ENCODE measurements at places on chromosomes 5 and 9.

DNA sequence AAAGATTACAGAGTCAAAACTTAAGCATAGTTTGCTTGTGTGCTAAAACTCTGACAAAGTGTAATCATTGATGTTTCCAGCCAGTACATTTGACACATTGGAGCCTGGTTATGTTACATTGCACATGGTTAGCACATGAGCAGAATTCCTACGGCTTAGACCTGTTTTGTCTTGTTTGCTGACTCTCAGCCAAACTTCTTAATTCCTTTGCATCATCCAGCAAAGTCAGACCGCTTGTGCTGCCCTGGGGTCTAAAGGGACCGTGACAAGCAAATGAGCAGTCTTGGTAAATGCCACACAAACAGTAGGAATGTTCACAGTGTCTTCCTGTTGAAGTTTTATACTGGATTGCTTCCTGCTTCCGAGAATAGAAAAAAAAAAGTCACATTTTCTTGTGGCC is 72.0 kb upstream of the ENTREP1 start:
- DNase-seq = no peak

DNA sequence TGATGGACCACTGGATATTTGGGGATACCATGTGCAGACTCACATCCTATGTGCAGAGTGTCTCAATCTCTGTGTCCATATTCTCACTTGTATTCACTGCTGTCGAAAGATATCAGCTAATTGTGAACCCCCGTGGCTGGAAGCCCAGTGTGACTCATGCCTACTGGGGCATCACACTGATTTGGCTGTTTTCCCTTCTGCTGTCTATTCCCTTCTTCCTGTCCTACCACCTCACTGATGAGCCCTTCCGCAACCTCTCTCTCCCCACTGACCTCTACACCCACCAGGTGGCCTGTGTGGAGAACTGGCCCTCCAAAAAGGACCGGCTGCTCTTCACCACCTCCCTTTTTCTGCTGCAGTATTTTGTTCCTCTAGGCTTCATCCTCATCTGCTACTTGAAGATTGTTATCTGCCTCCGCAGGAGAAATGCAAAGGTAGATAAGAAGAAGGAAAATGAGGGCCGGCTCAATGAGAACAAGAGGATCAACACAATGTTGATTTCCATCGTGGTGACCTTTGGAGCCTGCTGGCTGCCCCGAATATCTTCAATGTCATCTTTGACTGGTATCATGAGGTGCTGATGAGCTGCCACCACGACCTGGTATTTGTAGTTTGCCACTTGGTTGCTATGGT is 54.5 kb upstream of the HNRNPA0 start:
- no peak for DNase-seq

GRCh38 chr9:85258823-85259370 is 482.9 kb downstream of the AGTPBP1 start:
- peak; percentile 88 for DNase-seq

DNA sequence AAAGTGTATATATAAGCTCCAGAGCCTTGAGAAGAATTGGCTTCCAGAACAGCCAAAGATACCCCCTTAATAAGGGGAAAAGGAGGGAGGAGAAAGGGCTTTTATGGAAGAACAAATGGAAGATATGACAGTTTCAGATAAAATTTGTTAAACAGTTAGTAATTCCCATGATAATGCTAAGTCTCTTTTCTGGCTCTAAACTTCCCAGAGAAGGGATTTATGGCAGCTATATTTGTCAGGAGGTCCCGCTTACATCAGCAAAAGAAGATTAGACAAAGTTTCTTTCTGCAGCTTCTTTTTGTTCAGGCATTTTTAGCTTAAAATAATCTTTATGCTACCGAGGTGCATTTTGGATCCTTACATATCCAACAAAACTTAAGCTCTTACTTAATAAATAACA is 14.3 kb upstream of the SLC36A3 start:
- DNase-seq = no peak

- no peak for DNase-seq
These were observed 2.7 kb upstream of the ITK start for GRCh38 chr5:157177953-157178352.

DNA sequence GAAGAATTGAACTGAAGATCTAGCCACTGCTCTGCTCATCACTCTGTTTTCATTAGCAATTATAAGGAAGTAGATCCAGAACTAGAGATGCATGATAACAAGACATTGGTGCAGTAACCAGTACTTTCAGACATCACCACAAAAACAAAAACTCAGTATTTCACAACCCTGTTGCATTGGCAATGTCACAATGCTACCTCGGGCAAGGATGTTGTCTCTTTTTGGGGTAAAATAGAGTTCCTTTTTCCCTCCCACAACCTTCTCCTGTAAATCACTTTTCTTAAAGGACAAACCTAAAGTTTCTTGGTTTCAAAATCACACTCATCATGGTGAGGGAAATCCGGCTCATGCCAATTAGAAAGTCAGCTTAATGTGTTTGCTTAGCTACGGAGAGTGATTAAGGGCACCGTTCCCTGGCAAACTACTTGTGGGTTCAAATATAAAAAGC is 420.1 kb upstream of the MEF2C start:
- no peak for DNase-seq

GRCh38 chr9:79616013-79616412 is 44.2 kb downstream of the TLE4 start:
- DNase-seq = no peak

GRCh38 chr9:99019510-99020331 is 76.0 kb downstream of the COL15A1 start:
- no peak for DNase-seq

DNA sequence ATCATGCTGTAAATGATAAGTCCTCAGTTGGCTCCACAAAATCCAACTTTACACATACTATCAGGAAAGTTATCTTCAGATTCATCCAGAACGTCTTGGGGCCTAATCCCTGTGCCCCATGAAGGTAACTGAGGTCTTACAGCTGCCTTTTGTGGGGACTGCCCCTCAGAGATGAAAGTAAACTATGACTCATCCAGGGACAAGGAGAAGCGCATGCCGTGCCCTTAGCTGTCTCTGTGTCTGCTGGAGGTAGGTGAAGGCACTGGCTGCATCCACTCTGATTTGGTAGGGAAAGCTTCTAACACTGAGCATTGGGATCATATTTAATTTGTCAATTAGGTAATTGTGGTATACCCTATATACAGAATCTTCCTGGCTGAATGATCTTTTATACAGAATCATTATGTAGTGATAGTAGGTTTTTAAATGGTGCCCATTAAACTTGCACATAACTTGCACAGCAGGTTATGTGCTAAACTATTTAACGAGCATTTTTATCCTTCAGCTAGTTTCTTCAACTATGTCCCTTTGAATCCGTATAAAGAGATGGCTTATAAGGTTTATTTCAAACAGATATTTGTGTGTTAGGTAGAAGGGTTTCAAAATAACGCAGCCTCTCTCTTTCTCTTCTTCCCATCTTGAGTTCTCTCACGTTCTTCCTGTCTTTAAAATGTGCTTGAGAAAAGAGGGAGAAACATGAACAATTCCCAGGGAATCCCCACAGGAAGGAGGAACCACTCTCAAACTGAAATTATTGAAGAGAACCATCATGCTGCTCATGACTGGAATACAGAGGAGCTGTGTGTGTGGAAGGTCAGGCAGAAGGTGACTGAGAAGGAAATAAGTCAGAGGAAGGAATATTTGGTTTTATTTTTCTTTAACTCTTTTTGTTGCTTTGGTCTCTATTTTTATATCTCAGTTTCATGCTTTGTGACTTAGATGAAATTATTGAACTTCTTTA is 250.9 kb downstream of the CD180 start:
- no peak for DNase-seq

- peak; percentile 81 for DNase-seq
These were observed 1.2 kb downstream of the CDKN2B-AS1 start for GRCh38 chr9:21995666-21996398.

GRCh38 chr9:135014311-135015010 is 73.0 kb upstream of the OLFM1 start:
- no peak for DNase-seq

DNA sequence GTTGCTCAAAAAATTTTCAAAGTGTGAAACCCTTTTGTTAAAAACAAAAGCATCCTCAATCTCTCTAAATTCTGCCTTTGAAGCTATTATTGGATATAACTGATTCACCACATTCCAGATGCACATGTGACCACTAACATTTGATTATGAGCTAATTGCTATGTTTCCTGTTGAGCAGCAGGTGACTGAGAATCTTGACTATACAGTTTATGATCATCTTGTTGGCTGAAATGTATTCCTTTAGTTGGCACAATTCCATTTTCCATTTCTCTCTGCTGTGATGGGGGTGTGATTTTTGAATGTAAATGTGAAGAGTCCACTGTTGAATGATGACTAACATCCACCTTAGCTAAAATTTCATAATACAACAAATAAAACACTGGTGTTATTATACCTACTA is 10.7 kb downstream of the LYSMD3 start:
- DNase-seq = peak; percentile 48

DNA sequence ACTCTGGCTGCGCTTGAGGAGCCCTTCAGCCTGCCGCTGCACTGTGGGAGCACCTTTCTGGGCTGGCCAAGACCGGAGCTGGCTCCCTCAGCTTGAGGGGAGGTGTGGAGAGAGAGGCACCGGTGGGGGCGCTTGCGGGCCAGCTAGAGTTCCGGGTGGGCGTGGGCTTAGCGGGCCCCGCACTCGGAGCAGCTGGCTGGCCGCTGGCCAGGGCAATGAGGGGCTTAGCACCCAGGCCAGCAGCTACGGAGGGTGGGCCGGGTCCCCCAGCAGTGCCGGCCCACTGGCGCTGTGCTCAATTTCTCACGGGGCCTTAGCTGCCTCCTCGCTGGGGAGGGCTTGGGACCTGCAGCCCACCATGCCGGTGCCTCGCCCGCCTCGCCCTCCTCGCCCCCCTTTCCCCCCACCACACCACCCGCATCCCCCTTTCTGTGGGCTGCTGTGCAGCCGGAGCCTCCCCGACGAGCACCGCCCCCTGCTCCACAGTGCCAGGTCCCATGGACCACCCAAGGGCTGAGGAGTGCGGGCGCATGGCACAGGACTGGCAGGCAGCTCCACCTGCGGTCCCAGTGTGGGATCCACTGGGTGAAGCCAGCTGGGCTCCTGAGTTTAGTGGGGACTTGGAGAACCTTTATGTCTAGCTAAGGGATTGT is 954.5 kb downstream of the DTWD2 start:
- DNase-seq = no peak
